ENCODE measurements at places on chromosomes 12 and 14.

DNA sequence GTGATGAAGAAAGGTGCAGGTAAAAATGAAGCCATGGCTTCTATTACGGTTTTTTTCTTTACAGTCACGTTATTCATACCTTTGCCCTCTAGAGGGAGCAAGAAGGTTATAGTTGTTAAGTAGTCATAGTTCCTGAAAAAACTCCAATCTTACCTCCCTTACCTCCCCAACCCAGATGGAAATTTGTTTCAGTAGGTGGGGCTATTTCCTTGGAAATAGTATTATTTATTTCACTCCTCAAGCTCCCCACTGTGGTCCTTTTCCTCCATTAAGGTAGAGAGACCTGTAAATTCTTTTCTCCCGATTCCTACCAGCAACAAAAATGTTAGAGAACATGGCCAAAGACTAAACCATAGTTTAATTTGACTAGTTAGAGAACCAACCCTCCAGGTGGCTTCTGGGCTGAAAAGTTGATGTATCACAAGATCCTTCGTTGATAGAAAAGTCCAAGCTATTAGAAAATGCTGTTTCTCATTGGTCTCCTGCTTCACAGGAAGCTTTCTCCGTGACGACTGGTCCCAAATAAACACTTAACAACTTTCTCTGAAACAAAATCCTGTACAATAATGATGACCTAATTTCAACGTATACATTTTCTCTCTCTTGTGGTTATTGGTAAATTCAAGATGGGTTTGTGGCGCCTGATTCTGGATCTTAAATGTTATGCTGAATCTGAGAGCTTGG, 43.5 kb downstream of the TMX1 start:
- DNase-seq: no peak

DNA sequence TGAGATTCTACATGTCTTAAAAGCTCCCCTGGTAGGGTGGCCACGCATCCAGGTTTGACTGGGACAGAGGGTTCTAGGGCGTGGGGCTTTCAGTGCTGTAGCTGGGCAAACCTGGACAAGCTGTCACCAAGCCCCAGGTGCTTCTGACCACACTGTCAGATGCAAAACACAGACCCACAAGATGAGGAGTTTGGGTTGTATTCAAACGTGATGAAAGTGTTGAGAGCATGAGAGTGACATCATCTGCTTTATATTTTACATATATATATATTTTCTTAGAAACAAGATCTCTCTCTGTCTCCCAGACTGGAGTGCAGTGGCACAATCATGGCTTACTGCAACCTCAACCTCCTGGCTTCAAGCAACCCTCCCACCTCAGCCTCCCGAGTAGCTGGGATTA, 210.1 kb downstream of the DPF3 start:
- no peak for DNase-seq

DNA sequence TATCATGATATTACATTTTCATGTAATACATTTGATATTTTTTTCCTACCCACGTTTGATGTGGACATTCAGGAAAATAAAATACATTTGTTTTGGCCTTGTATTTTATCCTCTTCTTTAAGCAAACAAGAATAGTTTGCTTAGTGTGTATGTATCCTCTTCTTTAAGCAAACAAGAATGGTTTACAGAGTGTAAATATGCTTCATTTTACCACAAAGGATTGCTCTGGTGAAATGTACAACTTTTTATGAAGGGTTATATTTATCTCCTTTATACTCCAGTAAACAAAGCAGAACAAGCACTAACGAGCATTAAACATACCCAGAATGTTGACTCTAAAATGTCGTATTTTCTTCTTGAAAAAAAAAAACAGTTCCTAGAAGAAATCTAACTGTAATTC, 244.7 kb downstream of the KCNH5 start:
- DNase-seq: no peak

- DNase-seq: no peak
These were observed 477 bp downstream of the OAS3 start for GRCh38 chr12:112938751-112939150.

GRCh38 chr12:132827763-132828703, 636 bp downstream of the GOLGA3 start:
- peak; percentile 12 for DNase-seq

- no peak for DNase-seq
These were observed 243.0 kb upstream of the PDE3A start for GRCh38 chr12:20125276-20125798.

DNA sequence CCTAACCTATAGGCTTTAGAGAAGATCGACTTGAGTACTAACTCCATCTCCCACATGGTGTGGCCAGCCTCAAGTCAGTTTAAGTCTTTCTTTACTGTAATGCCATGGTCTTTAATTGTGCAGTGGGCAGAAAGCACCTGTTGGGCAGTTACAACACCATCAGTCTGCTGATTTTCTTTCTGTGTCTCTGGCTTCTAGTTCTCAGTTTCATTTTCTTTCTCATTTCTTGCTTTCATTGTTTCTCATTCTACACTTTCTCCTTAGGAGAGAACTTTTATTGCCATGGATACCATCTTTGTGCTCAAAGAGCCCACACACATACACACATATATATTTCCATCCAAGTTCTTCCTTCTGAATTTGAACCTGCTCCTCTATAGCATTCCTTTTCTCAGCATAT, 96.1 kb upstream of the SLC16A7 start:
- DNase-seq: no peak

GRCh38 chr12:25833657-25834056, 124.8 kb upstream of the RASSF8 start:
- DNase-seq: no peak

DNA sequence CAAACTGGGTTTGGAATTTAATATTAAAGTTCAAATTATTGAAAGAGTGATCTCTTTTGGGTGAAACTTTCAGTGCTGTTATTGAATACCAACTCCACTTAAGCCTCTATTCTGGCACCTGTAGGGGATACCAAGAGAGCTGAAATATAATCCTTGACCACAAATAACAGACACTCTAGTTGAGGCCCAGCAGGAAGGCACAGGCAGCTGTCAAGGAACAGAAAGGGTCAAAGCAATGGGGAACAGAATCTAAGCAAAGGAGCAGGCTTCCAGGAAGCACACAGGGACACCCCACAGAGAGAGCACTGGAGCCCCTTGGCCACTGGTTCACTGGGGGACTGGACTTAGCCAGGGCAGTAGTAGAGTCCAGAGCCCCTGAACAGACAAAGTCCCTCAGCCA, 120.9 kb upstream of the SFSWAP start:
- no peak for DNase-seq

GRCh38 chr14:69877492-69877891, 1.7 kb upstream of the SMOC1 start:
- DNase-seq: no peak

DNA sequence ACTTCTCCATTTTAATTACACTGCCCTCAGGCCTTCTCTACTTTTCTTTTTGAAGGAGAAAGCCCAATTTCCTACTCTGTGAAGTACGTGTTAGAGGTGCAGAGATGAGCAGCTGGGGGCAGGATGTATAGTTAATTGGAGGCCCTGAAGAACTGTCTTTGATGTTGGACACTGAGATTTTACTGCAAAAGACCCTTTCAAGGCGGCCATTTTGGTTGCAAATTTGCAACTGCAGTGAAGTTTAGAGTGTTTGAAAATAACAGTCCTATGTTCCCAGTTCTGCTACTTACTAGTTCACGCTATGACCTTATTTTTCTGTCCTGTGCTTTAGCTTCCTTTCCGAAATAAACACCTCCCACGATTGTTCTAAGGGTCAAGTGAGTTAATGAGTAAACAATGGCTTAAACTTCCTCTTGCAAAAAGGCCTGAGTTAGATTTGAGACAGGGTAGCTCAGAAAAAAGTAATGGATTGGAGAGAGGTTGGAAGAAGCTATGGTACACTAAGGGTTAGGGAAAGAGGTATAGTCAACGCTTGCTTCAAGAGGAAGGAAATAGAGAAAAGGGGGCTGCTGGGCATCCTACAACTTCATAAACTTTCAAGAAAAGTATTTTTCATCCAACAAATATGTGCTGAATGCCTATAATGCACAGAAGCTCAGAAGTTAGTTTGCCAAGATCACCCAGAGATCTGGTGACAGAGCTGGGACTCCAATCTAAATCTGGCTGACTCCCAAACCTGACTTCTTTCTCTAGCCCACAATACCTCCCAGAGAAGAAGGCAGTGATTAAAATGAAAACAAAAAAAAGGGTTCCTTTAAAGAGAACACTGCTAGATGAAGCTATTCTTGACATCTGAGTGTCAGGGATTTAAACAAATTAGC, 26.4 kb upstream of the DICER1 start:
- no peak for DNase-seq

- DNase-seq: no peak
These were observed 18.1 kb upstream of the SPPL3 start for GRCh38 chr12:120922279-120922678.

- DNase-seq: no peak
These were observed 64.9 kb upstream of the BBS10 start for GRCh38 chr12:76413121-76413520.

- no peak for DNase-seq
These were observed 10.4 kb downstream of the G2E3 start for GRCh38 chr14:30569216-30569902.

GRCh38 chr12:68673788-68674187, 13.0 kb upstream of the NUP107 start:
- DNase-seq: no peak

GRCh38 chr12:53761306-53761705, 9.5 kb upstream of the CISTR start:
- DNase-seq: no peak

GRCh38 chr12:29883525-29883924, 99.8 kb upstream of the TMTC1 start:
- no peak for DNase-seq

DNA sequence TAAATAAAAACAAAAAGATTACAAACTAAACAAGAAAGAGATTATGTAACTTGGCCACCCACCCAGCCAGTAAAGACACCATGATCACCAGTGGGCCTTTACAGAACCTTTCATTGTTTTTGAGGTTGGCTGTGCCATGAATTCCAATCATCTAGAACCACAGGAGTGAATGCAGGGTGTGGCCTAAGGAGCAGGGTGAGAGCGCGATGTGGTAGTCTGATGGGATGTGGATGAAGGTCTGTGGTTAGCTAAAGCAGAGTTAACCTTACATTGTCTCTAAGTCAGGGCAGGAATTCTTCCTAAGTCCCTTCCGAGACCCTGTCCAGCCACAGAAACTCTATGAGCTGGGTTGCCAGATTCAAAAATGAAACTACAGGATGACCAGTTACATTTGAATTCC, 54.0 kb upstream of the CDKN3 start:
- DNase-seq: no peak

DNA sequence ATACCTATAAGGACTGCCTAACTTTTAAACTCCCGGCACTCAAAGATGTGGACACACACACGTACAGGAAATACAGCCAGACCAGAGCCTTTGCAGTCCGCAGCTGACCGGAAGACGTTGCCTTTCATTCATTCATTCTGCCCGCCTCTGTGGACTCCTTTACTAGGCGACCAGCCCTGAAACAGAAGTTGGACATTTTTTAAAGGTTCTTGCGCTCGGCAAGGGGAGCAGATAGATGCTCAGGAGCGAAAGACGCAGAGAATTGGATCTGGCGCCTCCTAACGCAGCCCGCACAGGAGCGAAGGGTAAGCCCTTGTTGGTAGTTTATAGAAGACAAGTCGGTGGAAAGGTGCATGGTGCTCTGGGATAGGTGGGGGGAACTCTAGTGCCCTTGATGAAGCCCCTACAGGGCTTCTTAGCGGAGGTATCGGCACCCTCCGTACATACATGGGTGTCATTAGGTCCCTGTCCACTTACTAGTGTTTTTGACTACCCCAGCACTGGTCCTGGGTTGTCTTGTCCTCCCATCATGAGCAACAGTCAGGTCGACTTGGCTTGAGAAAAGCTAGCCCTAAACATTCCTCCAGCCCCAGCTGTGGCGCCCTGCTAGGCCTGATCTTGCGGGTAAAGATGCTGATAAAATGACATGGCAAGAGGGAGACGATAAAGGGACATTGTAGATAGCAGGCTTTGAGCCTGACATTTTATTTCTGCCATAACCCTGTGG, at the start of gene KDM2B:
TSS of gene KDM2B (minus strand) at position 65 of the 727 bp plus-strand sequence. CDS start 112 bp downstream, outside the sequence.
- no peak for DNase-seq

GRCh38 chr12:79331870-79332269, 358.9 kb downstream of the PAWR start:
- no peak for DNase-seq

DNA sequence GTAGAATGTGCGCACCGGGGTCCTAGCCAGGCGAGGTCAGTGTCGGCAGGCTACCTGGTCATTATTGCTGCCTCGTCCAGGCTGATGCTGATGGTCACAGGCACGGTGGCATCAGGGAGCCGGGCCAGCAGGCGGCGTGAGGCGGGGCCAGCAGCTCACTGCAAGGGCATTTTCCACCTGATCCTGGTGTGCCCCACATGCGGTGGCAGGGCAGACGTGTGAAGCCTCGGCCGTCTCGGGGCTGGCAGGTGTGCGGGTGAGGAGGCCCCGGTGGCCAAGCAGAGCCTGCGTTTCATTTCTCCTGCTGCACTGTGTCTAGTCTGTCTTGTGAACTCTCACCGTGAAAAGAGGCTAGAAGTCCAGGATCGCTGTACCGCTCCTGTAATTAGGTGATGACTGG, 12.0 kb upstream of the AMN start:
- DNase-seq: no peak

DNA sequence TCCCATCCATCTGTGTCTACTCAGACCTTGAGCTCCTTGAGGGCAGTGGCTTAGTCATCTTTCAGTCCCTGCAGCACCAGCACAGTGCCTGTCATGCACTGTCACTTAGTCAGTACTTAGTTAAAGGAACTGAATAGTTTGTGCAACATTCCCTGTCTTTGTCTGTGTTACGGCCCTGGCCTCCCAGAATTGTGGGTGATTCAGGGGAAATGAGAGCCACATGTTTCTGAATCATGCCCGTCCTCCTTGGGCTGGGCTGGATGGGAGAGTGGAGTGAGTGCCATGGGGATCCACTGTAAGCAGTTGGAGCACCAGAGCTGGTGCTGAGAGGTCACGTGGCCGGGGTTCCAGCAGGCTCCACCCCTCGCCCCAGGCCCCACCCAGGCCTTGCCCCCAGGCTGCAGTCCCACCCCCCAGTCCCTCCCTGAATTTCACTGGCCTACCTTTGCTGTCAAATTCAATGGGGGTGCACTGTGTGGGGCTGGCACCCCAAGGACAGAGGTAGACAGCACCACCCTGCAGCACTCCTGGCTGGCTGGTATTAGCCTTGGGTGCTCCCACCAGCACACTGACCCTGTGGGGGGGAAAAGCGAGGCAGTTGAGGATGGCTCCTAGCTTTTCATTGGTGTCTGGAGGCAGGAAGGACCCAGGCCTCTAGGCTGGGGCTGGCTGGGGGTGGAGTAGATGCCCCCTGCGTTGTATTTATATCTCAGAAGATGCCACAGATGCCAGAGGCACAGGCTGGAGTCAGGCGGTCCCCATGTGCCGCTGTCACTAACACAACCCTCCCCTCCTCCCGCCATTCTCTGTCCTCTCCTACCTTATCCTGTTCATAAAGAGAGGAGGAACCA, 7.5 kb downstream of the ITGA5 start:
- peak; percentile 58 for DNase-seq

- no peak for DNase-seq
These were observed 257.8 kb downstream of the DPF3 start for GRCh38 chr14:72636094-72636493.

- DNase-seq: no peak
These were observed 75.6 kb upstream of the USP44 start for GRCh38 chr12:95626854-95627253.
